AG04449 (cell line): ENCODE measurements at places on chromosomes 7 and 10.

- no peak for DNase-seq
Observed at GRCh38 chr7:141407893-141408292, 143.3 kb upstream of the AGK start.

- DNase-seq = no peak
Observed at GRCh38 chr7:68155676-68156075, 1159.0 kb downstream of the TYW1 start.

GRCh38 chr7:29091715-29092114 lies 54.6 kb downstream of the CPVL start:
- no peak for DNase-seq

GRCh38 chr10:6721480-6721879 lies 141.4 kb upstream of the PRKCQ start:
- DNase-seq = peak; percentile 90

DNA sequence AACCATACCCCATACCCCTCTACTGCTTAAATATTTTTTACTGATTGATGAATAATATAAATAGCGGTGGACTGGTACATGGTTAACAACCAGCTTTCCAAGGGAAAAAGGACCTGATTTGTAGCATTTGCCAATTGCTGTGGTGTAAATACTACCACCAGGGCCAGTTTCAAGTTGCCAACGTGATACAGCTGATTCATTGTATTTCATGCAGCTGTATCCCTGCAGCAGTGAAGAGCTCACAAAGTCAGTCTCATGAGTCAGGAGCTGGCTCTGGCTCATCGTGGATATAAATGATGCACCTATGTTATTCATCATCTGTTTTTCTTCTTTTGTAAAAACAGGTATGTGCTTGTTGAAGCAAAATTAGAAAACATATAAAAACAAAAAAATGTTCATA lies 15.2 kb downstream of the CALML5 start:
- DNase-seq = no peak

DNA sequence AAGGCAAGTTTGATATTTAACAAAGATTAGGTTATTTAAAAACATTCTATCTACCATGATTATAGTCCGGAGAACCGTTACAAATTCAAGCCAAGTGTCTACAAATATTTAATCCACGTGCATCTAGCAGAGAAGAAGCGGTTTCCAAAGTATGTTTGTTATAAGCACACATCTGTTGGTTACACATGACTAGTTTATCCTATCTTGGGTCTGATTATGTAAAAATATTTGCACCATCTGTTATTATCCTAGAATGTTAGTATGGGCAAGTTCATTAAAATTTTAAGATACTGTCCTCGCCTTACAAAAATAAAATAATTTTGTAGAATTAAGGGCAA lies 289.2 kb upstream of the VSTM2A start:
- no peak for DNase-seq

DNA sequence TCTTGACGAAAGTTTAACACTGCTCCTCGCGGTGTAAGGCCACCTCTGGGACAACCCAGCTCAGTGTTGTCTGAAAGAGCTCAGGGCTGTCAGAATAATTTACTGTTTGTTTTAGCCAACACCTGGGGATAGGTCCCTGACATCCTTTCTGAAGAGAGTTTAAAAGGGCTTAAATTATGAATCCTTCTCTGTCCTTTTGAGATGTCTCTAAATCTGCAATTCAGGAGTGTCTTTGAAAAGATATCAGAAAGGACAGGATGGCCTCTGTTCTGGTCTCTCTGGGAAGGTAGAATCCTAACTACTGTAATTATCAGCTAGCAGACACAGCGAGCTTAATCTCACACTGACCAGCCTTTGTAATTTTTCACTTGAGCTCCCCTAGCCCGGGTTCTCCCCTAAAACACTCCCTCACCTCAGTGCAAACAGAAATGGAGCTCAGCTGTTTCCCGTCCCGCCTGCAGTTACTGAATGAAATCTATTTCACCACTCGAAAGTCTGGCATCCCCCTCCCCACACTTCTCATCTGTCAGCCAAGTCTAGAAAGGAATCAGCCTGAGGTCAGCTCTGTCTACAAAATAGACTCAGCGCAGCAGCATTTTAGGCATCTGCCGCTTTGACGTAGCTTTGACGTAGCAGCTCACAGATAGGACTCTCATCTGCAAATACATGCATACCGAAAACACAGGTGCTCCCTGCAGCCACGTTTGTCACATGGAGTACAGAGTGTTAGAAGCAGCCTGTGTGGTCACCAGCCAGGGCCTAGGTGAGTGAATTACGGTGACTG lies 4.8 kb downstream of the DYNC2I1 start:
- DNase-seq = no peak

GRCh38 chr10:89392974-89393373 lies 551 bp downstream of the IFIT1 start:
- DNase-seq = peak; percentile 77
